ENCODE measurements at places on chromosomes 2 and 18.

GRCh38 chr18:63980896-63981460, 11.1 kb downstream of the SERPINB8 start:
- no peak for DNase-seq

DNA sequence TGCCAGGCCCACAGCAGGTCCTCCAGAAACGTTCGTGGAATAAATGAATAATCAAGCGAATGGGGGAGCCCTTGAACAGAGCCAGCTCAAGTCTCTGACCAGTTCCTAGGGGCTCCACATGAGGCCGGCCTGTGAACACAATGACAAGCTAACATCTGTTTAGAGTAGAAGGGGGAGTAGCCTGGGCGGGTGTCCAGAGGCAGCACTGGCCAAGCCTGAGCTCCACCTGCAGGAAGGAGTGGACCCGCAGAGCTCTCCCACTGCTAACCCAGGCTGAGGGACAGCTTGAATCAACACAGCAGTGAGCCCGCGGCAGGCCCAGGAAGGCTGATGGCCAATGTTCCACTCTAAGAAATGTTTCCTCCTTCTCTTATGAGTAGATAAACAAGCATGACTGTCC, 234.8 kb upstream of the RAB6C start:
- no peak for DNase-seq

DNA sequence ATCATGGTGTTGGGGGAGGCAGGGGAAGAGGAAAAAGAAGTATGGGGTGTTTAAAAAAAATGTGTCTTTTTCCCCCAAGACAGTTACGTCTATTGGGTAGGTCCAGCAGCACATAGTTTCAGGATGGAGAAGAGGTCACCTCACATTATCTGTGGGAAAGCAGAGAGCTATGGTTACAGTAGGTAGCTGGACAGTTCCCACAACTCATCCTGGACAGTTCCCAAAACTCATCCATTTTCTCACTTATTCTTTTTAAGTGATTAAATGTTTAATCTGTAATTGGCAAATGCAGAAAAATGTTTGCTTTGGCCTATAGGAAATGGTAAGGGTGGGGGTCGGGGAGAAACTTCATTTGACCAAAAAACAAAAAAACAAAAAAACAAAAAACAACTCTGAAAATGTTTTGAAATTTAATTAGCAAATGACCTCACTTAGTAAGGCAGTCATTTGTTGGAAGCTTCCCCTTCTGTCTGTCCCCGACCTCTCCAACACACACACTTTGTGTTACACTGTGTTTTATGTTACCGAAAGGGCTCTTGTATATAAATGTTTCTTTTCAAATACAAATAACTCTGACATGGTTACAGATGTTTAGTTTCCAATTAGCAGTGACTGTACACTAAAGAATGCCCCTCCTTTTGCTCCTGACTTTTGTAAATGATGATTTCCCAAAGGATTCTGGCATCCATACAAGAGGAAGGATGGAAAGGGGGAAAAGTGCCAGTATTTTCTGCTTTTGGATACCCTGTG, 173.3 kb upstream of the ZFP36L2 start:
- no peak for DNase-seq

DNA sequence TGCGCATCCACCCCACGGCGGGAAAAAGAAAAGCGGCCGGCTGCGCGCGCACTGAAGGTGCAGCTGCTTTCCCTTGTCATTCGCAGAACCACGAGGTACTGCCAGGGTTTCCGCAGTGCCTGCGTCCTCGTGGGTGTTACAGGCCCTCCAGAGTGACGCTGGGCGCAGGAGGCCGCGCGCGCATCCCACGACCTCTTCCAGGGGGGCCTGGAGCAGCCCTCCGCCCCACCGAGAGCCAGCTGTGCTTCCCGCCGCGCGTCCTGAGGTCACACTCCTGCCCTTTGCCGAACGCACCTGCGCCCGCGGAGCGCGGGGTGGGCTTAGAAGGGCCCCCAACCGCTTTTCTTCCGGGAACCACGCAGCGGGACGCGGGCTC, 378 bp upstream of the IAH1 start:
- peak; percentile 12 for DNase-seq

DNA sequence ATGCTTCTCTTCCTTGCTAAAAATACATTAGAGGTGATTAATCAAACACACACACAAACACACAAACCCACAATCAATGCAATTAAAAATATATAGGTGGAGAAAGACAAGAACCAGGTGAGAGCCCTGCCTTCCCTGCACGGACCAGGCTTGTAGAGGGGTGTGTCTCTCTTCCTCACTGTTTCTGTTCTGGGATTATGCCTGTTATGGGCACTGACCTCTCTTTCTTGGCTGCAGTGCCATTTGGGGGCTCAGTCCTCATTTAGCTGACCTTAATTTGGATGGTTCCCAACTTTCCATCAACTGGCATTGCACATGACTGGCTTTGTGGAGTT, 89.8 kb downstream of the SH3RF3 start:
- no peak for DNase-seq

GRCh38 chr2:212831671-212832199, 293.1 kb upstream of the ERBB4 start:
- DNase-seq, result no peak

DNA sequence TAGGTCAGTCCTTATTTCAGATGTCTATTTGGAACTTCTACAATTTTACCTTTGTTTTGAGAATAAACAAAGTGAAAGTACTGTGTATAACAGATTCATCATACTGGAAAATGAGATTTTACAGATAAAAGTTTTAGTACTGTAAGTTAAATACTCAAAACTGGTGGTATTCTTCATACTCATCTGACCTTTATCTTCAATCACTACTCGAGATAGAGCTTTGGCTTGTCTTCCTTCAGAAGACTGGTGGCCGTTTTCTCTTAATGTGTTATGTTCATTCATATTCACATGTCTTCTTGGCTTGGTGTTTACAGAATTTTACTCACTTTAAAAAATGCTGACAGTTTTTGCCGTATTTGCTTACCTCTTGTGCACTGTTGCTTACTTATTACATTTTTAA, 2.1 kb downstream of the SPOPL start:
- DNase-seq, result no peak

GRCh38 chr2:233000886-233001750, 11.9 kb downstream of the NGEF start:
- no peak for DNase-seq

DNA sequence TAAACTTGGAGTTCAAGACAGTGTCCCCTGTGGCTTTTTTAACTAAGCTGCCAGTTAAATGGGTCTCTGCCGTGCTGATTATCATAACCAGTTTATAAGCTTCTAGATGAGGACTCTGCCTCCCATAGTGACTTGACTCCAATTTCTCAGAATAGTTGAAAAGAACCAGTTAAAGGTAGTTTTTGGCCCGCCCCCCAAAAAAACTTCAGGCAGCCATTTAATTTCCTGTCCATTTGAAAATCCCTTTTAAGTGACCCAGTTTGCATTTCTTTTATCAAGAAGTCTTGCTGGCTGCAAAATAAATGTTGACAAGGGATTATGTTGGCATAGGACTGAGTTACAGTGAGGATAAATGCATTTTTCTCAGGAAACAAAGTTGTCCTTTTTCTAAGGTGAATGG, 2.3 kb downstream of the SLC20A1 start:
- DNase-seq, result no peak

DNA sequence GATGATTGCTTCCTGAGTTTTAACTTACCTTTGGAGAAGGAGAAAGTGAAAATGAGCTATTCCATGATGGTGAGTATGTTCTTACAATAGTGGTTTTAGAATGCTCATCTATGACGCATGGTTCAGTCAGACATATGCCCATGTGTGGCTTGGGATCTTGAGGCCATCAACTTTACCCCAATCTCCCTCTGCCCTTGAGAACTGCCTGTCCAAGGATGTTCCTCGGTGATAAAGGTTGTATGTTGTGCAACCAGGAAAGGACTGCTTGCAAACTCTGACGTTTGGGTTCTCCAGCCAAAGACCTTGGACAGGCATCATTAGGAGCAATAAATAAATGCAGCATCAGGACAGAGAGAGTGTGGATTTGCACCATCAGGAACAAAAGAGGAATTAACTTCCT, 165.0 kb downstream of the ZEB2 start:
- no peak for DNase-seq

GRCh38 chr2:227818675-227819397, 5.2 kb downstream of the CCL20 start:
- no peak for DNase-seq

- DNase-seq, result no peak
Measured at GRCh38 chr18:73147590-73147989, 279.8 kb upstream of the NETO1 start.

DNA sequence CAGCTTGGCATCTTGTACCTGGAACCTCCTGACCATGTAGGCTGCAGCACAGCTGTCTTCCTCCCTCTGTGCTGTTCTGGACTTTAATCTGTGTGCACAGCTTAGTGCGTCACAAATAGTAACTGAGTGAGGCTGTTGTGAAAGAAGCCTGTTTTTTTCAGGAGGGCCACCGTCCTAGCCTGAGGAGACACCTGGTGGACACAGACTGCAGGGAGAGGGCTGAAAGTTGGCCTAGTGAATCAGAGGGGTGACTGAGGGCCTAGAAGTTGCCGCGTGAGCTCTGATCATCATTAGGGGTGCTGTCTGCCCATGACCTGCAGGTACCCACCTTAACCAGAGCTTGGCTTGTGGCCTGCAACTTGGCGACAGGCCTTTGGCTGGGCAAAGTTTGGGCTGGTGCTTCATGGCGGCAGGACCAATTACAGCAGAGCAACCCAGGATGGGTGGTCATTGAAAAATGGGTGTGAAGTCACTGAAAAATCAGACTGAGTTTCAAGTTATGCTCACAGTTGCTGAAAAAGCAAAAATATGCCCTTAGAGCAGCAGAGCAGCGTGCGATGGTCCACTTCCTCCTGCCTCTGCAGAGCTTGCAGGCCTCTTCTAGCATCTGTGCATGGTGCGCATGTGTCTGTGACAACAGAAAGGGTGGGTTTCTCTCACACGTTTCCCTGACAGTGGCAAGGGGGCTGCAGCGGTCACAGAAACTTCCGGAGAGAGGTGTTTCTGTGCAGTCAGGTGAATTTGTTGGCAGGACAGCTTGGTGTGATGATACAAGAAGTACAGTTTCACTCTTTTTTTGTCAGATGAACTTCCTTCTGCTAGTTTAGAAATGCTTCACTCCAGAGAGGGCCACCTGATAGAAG, 9.6 kb downstream of the GDF7 start:
- no peak for DNase-seq

DNA sequence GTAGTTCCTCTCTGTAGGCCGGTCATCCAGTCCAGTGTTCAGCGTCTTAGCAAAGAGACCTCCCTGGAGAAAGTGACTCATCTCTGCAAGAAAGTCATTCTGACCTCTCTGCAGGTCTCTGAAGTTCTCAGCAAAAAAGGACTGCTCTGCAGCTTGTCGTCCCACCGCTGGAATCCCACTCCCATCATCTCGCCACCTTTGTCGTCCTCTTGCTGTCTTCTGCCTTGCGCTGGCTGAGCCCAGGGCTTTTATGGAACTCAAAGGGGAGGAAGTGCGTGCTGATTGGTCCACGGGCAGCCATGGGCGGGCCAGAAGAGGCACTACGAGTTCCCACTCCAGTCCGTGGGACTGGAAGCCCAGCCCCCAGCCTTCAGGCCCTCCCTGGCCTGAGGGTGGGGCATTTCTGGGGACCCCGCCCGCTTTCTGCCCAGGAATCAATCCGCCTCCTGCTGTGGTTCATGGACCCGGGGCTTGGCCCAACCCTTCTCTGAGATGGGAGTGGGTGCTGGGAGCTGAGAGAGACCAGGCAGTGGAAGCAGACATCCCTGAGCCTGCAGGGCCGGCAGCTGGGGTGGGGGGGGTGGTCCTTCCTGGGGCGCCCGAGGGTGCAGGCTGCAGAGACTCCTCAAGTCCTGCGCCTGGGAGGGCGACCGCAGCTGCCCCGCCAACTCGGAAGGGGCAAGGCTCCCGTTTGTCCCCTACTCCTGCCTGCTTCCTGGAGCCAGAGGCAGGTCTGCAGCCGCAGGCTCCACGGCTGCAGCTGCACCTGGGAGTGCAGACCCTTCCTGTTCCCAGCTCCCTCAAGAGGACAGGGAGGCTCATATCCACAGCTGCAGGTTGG, 660.7 kb upstream of the RAB6C start:
- DNase-seq, result no peak

GRCh38 chr2:8320311-8321066, 361.4 kb upstream of the ID2 start:
- no peak for DNase-seq

- DNase-seq, result no peak
Measured at GRCh38 chr2:181746844-181747243, 66.5 kb upstream of the NEUROD1 start.

- no peak for DNase-seq
Measured at GRCh38 chr2:231016566-231017230, 20.6 kb upstream of the C2orf72 start.

DNA sequence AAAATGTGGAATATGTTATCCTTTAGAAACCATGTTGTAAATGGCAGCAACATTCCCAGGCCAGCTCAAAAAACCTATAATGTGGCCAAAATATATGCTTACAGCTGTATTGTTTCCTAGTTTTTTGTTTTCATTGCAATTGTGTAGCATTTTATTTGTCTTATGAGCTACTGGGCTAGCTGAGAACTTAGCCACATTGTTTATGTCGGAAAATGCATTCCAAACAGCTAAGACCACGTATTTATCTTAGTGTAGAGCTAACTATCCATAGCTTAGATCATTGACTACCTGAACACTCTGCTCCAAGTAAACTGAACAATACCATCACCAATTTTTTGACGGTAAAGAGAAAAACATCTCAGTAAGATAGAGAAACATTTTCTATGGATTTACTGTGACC, 38.4 kb downstream of the METAP1D start:
- DNase-seq, result no peak

- DNase-seq, result peak; percentile 45
Measured at GRCh38 chr2:239316562-239317465, 84.0 kb downstream of the HDAC4 start.

DNA sequence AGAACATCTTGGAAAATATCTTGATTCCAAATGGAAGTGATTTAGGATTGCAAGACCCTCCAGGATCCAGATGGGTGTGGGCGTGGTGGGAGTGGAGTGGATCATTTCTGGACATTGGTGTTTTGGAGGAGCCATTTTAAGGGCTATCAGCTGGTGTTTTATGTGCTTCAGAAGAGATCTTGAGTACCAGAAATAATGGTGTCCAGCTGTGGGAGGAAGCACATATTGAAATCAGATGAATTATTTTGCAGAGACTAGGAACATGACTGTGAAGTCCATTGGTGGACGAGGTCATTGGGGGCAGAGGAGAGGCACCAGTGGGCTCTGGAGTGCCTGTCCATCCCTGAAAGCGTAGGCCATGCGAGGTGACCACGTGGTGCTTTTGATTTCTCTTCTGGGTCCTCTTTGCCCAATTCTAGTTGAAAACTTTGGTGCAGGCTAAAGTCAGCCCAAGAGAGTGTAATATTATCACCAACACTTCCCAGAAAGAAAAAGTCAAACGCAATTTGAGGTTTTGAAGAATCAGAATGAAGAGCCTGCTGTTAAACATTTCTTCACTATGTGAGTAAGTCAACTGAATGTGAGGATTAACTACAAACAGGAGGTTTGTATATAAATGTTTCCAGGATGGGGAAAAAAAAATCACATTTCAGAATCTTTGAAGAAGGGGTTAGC, 31.6 kb downstream of the RNF144A start:
- no peak for DNase-seq

DNA sequence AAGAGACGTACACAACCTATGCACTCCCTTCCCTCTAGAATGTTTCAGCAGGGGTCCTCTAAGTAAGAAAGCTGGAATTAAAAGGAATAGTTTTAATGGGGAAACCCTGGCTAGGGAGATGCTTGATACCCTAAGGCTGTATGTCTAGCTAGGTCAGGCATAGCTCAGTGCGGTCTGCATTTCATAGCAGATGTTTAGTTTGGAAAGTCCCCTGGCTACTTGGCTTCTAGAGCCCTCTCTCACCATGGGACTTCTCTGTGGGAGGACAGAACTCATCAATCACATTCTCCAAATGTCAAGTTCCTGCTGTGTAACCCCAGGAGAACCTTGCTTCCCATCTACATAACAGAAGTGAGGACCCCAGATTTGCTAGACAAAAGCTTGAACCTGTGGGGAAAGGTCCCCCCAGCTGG, 24.1 kb upstream of the ANXA4 start:
- no peak for DNase-seq
